ENCODE measurements at places on chromosomes 3 and 15. TPM values are rescaled to one million over a fixed set of nuclear protein-coding genes. Genes with fewer than 3 reads are reported as not detected.

DNA sequence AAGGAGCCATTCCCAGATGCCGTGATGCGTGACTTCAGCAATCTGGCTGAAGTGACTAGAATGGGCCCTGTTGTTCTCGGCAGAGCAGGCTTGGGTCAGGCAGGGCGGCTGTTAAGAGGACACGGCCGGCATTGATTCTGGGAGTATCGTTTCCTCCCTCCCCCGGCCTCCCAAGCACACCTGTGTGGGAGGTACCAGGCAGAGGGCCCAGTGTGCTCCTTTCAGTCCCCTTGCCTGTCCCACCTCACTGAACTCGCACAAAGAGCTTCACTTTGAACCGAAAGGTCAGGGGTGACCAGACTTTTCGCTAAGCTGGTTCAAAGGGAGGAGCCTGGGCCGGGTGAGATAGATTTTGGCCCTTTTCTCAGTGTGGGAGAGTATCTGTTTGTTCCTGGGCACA lies 92.7 kb downstream of the CEMIP start:
- no peak for DNase-seq

- DNase-seq = no peak
Measured at GRCh38 chr3:12428126-12428525, 56.2 kb upstream of the TSEN2 start.

DNA sequence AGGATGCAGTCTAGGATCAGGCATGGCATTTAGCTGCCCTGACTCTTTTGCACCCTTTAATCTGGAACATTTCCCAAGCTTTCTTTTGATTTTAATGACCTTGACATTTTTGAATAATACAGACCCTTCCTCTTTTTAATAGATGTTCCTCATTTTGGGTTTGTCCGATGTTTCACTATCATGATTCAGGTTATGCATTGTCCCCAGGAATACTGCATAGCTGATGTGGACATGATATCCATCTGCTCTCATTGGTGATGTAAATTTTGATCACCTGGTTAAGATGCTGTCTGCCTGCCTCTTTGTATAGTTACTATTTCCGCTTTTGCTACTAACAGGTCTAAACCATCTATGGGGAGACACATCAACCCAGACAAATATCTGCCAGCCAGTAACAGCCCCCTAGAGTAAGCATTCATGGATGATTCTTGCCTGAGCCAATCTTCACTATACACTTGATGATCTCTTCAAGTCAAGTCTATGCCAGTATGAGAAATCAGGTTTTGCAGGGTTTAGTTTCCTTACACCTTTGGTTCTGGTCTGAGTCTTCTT lies 50.6 kb upstream of the ULK4 start:
- DNase-seq = no peak

GRCh38 chr3:122263058-122263457 lies 62.0 kb upstream of the CSTA start:
- no peak for DNase-seq

SMCO1 gene
- total RNA-seq = not detected
